ENCODE measurements at places on chromosomes 5 and 9.

GRCh38 chr5:31863991-31864411 lies 225.1 kb downstream of the PDZD2 start:
- no peak for DNase-seq

- DNase-seq, result no peak
Measured at GRCh38 chr9:134585021-134585561, 56.5 kb upstream of the COL5A1 start.

DNA sequence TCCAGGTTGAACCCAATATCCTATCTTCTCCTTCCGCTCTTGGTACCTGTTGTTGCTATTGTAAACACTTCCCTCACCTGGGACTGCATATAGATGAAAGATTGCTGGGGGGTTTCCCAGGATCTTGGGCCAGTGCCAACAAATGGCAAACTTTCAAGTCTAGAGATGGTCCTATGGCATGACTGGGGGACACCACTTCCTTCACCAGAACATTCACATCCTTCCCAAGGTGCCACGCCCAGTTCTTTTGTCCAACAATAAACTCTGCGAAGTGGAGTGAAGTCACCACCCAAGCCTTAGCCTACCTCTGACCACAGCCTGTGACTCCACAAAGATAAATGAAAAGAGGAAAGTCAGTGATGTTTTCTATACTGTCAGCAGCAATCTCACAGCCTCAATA lies 34.4 kb downstream of the DOCK8 start:
- no peak for DNase-seq

DNA sequence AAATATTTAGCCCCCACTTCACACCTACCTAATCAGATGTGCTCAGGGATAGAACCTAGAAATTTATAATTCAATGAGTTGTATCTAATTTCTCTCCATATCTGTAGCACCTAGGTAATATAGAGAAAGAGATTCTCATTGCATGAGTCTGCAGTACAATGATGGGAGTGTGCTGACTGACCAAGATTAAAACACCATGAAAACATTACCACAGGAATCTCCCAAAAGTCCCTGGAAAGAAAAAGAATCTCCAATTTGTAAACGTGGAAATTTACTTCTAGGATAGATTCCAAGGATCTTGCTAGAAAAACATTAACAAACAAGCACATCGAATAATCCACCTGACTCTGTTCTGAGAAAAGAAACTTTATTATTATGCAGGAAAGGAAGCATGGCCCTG lies 45.0 kb upstream of the DMRTA1 start:
- no peak for DNase-seq

GRCh38 chr9:109828254-109828653 lies 48.3 kb downstream of the PALM2AKAP2 start:
- DNase-seq, result no peak
